ENCODE measurements at places on chromosomes 2 and 18. TPM values are rescaled to one million over a fixed set of nuclear protein-coding genes. Genes with fewer than 3 reads are reported as not detected.

GRCh38 chr2:26555246-26556133 is 77.6 kb upstream of the OTOF start:
- H3K36me3 ChIP-seq = no peaks in the 10 kb centered on the region
- no peaks in the 10 kb centered on the region for H3K4me1 ChIP-seq
- no peak overlapping the region for H3K27ac ChIP-seq
- no peak for DNase-seq
- no peak overlapping the region for H3K4me3 ChIP-seq
- H3K27me3 ChIP-seq = no peaks in the 10 kb centered on the region

GRCh38 chr2:205407984-205408383 is 274.3 kb upstream of the NRP2 start:
- peaks cover 6% of the 10 kb centered on the region for H3K4me1 ChIP-seq
- no peaks in the 10 kb centered on the region for H3K36me3 ChIP-seq
- no peak overlapping the region for H3K27ac ChIP-seq
- DNase-seq = peak; percentile 18
- H3K4me3 ChIP-seq = no peak overlapping the region

DNA sequence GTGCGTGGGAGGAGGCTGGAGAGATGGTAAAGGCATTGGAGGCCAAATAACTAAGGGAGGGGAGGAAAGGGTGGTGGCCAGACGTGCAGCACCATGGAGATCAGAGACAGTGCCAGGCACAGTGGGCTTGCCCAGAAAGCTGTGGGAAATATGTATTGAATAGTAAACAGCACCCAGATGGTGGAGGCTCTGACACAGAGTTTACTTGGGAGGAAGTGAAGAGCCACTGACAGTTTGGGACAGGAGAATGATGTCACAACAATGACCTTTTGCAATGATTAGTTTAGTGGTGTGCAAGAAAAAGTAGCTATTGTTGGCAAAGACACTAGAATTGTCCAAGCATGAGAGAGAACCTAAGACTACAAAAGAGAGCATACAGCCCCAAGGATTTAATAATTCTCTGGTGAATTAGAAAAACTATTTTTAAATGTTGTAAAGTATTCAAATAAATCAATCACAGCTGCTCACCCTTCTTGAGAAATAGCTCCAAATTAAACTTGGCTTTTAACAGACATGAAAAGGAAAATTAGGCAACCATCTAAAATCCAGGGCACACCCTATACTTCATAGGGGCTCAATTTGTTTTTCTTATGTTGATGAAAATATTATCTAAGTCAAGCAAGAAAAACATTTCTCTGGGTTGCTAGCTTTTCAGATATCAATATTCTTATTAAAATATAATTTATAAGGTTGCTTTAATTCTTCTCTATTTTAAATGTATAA is 458.7 kb upstream of the HNRNPA3 start:
- H3K36me3 ChIP-seq = no peaks in the 10 kb centered on the region
- no peak overlapping the region for H3K27ac ChIP-seq
- no peak overlapping the region for H3K4me3 ChIP-seq
- H3K27me3 ChIP-seq = no peaks in the 10 kb centered on the region
- DNase-seq = no peak

AGXT gene
- total RNA-seq = not detected

SERPINB3 gene
- 1.1 TPM for total RNA-seq

POTEI gene
- total RNA-seq = 38.7 TPM

- no peaks in the 10 kb centered on the region for H3K27me3 ChIP-seq
- peaks cover 5% of the 10 kb centered on the region for H3K4me1 ChIP-seq
- H3K27ac ChIP-seq = no peak overlapping the region
- no peaks in the 10 kb centered on the region for H3K36me3 ChIP-seq
- H3K4me3 ChIP-seq = no peak overlapping the region
- DNase-seq = no peak
These were observed 236.8 kb upstream of the HS6ST1 start for GRCh38 chr2:128555433-128555832.

ZNF521 gene
- 46.9 TPM for total RNA-seq

CHST9 gene
- 20.9 TPM for total RNA-seq

DNA sequence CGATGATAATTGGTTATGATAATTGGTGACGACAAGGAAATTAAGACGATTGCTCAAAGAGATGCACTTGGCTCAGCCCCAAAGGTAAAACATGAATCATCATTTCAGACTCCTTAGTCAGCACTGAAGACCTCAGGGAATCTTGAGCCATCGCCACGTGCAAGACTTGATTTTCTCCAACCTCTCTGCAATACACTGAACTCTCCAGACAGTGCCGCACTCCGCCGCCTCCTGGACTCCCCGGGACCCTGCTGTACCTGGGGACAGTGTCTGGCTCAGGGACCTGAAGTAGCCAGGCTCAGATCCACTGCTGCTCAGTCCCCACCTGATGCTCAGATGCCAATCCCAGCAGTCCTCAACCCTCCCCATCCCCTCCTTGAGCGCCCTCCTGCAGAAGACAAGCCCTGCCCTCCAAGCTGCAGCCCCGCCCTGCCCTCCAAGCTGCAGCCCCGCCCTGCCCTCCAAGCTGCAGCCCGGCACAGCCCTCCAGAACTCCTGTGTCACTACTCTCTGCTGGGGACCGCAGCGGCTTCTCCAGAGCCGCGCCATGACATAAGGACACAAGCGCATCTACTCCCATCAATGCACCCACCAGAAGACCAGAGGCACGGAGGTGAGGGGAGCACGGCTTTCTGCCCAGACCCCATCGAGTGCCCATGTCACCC is 1.1 kb downstream of the TMEM18 start:
- no peak overlapping the region for H3K27ac ChIP-seq
- H3K4me3 ChIP-seq = peak overlapping the region; percentile 66
- peaks cover 19% of the 10 kb centered on the region for H3K4me1 ChIP-seq

DSC1 gene
- total RNA-seq = 0.12 TPM

GRCh38 chr2:26088038-26088643 is 54.3 kb downstream of the RAB10 start:
- no peaks in the 10 kb centered on the region for H3K36me3 ChIP-seq
- H3K27ac ChIP-seq = no peak overlapping the region
- no peak for DNase-seq
- H3K27me3 ChIP-seq = no peaks in the 10 kb centered on the region
- no peak overlapping the region for H3K4me3 ChIP-seq
- H3K4me1 ChIP-seq = no peaks in the 10 kb centered on the region

SULT1C2 gene
- total RNA-seq = 0.43 TPM

GNAL gene
- 12.8 TPM for total RNA-seq

- no peak overlapping the region for H3K4me3 ChIP-seq
- H3K27ac ChIP-seq = no peak overlapping the region
- peak; percentile 46 for DNase-seq
- no peaks in the 10 kb centered on the region for H3K4me1 ChIP-seq
- no peaks in the 10 kb centered on the region for H3K36me3 ChIP-seq
These were observed 42.7 kb downstream of the VSNL1 start for GRCh38 chr2:17583166-17583565.

- peaks cover 3% of the 10 kb centered on the region for H3K4me1 ChIP-seq
- DNase-seq = no peak
- H3K27me3 ChIP-seq = no peaks in the 10 kb centered on the region
- no peak overlapping the region for H3K27ac ChIP-seq
- no peaks in the 10 kb centered on the region for H3K36me3 ChIP-seq
These were observed 230.0 kb upstream of the MGAT5 start for GRCh38 chr2:134023854-134024253.

GRCh38 chr2:241317391-241317790 is 1.7 kb downstream of the SEPTIN2 start:
- peaks cover 35% of the 10 kb centered on the region for H3K4me1 ChIP-seq
- H3K27me3 ChIP-seq = no peaks in the 10 kb centered on the region
- DNase-seq = no peak
- H3K36me3 ChIP-seq = no peaks in the 10 kb centered on the region
- no peak overlapping the region for H3K4me3 ChIP-seq

- no peak overlapping the region for H3K4me3 ChIP-seq
- peaks cover 16% of the 10 kb centered on the region for H3K4me1 ChIP-seq
- no peak for DNase-seq
- H3K27me3 ChIP-seq = no peaks in the 10 kb centered on the region
- no peak overlapping the region for H3K27ac ChIP-seq
These were observed 114.9 kb downstream of the GLI2 start for GRCh38 chr2:120850551-120850950.

- H3K4me3 ChIP-seq = no peak overlapping the region
- no peak overlapping the region for H3K27ac ChIP-seq
- no peaks in the 10 kb centered on the region for H3K36me3 ChIP-seq
- no peak for DNase-seq
- no peaks in the 10 kb centered on the region for H3K4me1 ChIP-seq
These were observed 84.5 kb upstream of the ITGA4 start for GRCh38 chr2:181372646-181373040.

- DNase-seq = no peak
- no peak overlapping the region for H3K27ac ChIP-seq
- H3K4me1 ChIP-seq = no peaks in the 10 kb centered on the region
- no peaks in the 10 kb centered on the region for H3K36me3 ChIP-seq
- H3K27me3 ChIP-seq = no peaks in the 10 kb centered on the region
- no peak overlapping the region for H3K4me3 ChIP-seq
These were observed 69.5 kb downstream of the EVA1A start for GRCh38 chr2:75491129-75491753.

DNA sequence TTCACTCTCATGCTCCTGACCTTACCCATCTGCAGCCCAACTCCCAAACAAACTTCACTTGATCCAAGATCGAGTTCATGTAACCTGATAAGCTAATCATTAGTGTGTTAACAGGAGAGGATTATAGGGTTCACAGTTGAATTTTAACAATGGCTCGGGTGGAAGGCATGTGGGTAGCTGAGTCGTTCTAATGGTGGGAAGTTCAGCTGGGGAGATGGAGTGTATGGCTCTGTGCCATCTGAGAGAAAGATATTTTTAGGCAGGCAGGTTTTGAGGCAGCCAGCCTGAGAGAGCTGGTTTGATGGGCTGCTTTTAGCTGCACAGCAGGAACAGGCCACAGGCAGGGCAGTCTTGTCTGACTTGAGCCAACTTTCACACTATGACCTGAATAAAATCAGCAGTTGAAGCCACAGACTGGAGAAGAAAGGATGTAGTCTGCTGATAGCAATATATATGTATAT is 17.7 kb upstream of the NFE2L2 start:
- no peaks in the 10 kb centered on the region for H3K36me3 ChIP-seq
- no peaks in the 10 kb centered on the region for H3K27me3 ChIP-seq
- no peak for DNase-seq

DNA sequence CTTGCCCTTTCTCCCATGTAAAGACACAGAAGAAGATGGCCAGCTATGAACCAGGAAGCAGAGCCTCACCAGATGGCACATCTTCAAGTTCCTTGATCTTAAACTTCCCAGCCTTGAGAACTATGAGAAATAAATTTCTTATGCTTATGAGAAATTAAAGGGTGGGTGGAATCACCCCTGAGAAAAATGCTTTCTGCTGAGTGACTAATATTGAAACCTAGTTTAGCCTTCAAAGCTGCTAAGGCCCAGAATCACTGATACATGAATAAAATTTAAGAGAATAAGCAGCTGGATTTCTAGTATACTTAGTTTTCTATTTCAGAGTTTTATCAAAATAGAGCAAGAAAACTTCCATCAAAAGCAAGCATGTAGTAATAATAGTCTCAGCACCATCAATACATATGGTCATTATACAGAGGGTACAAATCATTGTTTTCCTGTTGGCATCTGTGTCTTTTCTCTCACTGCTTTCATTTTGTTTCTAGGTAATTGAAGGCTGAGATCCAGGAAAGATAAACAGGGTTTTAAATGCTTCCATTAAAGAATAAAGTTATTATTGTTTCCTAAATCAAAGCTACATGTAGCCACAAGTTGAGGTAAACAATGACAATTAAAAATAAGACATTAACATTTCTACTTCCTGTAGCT is 53.3 kb upstream of the COL5A2 start:
- DNase-seq = no peak
- H3K4me1 ChIP-seq = no peaks in the 10 kb centered on the region
- H3K27ac ChIP-seq = no peak overlapping the region
- H3K36me3 ChIP-seq = no peaks in the 10 kb centered on the region

SCYGR8 gene
- not detected for total RNA-seq

- DNase-seq = no peak
- no peak overlapping the region for H3K4me3 ChIP-seq
- H3K27ac ChIP-seq = no peak overlapping the region
These were observed 1018.2 kb upstream of the NXPH2 start for GRCh38 chr2:139798391-139798790.

DNA sequence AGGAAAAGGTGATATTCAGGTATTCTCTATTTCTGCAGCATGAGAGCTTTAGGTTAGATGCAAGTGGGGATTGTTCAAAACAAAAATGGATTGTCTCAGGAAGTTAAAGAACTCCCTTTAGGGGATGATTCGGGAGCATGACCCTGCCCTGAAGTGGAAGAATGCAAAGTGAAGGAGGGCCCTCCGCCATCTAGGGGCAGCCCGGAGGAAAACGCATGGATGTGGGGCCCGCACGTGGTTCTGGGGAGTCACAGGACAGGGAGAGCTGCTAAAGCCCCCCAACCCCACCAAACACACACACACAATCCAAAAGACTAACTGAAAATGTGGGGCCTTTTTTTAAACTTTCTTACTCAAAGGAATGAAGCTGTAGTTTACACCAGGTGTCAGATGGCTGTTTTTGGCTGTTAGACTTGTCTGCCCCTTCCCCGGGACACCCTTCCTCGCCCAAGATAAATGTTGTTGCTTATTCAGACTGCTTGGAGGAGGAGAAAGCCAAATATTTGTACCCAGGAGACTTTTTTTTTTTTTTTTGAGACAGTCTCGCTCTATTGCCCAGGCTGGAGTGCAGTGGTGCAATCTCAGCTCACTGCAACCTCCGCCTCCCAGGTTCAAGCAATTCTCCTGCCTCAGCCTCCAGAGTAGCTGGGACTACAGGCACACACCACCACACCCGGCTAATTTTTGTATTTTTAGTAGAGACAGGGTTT is 78.8 kb downstream of the HNRNPLL start:
- no peaks in the 10 kb centered on the region for H3K4me1 ChIP-seq
- no peaks in the 10 kb centered on the region for H3K27me3 ChIP-seq
- no peak overlapping the region for H3K4me3 ChIP-seq
- H3K36me3 ChIP-seq = no peaks in the 10 kb centered on the region

GRCh38 chr2:119486196-119486827 is 38.0 kb downstream of the SCTR start:
- DNase-seq = no peak
- H3K4me3 ChIP-seq = no peak overlapping the region
- no peaks in the 10 kb centered on the region for H3K36me3 ChIP-seq
- no peaks in the 10 kb centered on the region for H3K27me3 ChIP-seq
- H3K27ac ChIP-seq = no peak overlapping the region

- no peaks in the 10 kb centered on the region for H3K4me1 ChIP-seq
- DNase-seq = no peak
- H3K4me3 ChIP-seq = no peak overlapping the region
These were observed 313.6 kb upstream of the CDH20 start for GRCh38 chr18:61019338-61020301.

DSG4 gene
- total RNA-seq = 0.31 TPM

DNA sequence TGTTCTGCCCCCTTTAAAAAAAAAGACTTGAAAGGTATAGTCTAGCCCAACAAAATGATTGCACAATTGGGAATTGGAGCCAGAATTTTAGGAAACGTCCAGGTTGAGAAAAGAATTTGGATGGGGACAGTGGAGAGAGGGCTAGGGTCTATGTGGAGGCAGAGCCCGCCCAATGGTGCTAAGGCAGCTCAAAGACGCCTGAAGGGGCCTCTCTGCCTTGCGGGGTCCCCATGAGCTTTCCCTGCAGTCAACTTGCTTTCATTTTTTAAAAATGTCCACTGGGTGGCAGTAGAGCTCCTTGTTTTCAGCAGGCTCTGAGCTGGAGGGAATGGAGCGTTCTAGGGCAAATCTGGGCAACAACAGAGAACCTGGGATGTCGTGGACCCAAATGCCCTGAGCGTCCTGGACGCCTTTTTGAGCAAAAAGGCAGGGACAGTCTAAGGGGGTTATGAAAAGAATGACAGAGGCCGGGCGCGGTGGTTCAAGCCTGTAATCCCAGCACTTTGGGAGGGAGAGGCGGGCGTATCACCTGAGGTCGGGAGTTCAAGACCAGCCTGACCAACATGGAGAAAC is 40.2 kb upstream of the ITM2C start:
- H3K27me3 ChIP-seq = no peaks in the 10 kb centered on the region
- H3K4me3 ChIP-seq = no peak overlapping the region
- no peak overlapping the region for H3K27ac ChIP-seq
- no peaks in the 10 kb centered on the region for H3K4me1 ChIP-seq
- no peaks in the 10 kb centered on the region for H3K36me3 ChIP-seq

All from testis (tissue), 5 donors.